ENCODE measurements at places on chromosomes 6 and 20.

DNA sequence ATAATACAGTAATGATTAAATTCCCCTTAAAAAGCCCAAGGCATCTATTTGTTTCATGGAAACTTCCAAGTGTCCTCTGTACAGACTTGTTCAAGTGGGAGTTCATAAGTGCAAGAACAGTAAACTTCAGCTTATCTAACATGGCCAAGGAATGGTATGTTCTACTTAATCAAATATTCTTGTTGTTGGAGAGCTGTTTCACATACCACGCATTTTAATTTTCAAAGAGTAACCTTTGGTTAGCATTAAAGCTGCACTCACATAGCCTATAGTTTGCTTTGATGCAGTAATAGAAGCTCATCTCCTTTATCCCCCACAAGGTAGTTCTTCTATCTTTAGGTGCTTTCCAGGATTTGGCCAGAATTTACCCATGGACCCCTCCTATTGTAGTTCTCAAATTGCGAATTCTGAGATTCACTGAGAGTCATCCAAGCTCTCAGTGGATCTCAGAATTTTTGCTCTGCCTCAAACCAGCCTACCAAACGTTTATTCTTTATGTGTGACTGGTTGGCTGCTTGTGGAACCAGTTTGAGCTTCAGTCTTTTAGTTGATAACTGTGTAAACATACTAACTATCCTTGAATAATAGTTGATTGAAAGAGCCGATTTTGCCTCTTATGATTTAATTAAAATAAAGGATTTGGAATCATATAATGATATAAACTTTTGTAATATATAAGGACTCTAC lies 668.0 kb upstream of the FLRT3 start:
- DNase-seq = no peak

DNA sequence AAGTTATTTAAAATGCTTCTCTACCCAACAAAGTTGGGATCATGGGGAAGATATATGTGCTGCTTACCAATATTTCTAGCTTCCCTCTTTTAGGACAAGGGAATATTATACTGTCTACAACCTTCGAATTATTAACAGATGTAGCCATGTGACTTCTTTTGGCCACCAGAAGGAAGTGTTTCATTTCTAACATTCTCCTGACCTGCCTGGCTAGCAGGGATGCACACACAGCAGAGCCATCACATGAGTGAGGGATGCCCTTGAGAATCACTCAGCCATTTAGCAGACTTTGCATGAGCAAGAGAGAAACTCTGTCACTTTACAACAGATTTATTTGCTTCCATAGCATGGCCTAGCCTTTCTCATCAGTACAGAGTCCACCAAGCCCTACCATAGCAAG lies 230.7 kb upstream of the MARCKS start:
- DNase-seq = no peak

GRCh38 chr20:63497138-63497945 lies 1.5 kb downstream of the EEF1A2 start:
- no peak for DNase-seq

GRCh38 chr6:134400941-134401340 lies 83.0 kb upstream of the SGK1 start:
- DNase-seq = no peak

DNA sequence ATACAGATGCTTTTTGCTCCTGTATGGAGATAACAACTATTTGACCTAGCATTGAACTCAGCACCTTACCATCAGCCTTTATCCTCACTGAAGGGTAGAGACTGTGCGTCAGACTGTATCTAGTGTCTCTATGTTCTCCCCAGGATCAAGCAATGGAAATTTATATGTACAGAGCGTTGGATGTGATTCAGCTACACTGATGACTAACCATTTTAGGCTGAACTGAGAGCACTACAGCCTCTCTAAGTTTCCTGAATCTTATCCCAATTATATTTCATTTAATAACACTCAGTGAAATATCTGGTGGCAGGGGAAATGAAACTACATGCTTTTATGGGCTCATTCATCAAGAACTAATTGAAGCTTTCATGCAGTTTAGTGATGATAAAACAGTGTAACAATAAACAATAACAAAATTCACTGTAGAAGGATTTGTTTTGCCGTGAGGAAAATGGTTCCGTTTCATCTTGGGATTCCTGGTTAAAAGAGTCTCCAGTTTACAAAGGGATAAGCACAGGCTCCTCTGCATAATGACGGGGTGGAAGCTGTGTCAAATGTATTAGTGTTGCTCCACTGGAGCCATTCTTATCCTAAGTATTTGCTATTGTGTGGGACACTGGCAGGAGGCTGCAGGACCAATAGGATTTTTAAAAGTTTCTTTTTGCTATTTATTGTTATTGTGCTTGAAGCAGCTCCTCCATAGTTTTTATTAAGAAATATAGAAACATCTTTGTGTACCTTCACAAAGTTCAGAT lies 567.6 kb upstream of the MMS22L start:
- no peak for DNase-seq

DNA sequence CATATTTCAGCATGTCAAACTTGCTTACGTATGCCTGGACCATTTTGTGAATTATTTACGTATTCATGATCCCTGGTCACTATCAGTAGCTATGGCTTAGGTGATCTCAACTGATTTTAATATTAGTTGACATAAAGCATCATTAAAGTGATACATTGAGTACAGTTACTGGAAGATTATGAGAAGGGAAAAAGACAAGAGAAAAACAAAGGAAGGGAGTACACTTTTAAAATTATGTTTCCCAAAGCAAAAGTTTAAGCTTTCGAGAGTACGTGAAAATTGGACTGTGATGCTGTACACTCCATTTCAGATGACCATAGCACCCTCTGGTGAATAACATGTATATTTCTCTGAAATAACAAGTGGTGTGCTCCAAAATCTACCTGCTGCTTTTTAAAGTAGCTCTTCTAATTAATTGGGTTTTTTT lies 215.0 kb upstream of the HSF2 start:
- no peak for DNase-seq
